ENCODE measurements at places on chromosomes 12 and 14. TPM values are rescaled to one million over a fixed set of nuclear protein-coding genes. Genes with fewer than 3 reads are reported as not detected.

DNA sequence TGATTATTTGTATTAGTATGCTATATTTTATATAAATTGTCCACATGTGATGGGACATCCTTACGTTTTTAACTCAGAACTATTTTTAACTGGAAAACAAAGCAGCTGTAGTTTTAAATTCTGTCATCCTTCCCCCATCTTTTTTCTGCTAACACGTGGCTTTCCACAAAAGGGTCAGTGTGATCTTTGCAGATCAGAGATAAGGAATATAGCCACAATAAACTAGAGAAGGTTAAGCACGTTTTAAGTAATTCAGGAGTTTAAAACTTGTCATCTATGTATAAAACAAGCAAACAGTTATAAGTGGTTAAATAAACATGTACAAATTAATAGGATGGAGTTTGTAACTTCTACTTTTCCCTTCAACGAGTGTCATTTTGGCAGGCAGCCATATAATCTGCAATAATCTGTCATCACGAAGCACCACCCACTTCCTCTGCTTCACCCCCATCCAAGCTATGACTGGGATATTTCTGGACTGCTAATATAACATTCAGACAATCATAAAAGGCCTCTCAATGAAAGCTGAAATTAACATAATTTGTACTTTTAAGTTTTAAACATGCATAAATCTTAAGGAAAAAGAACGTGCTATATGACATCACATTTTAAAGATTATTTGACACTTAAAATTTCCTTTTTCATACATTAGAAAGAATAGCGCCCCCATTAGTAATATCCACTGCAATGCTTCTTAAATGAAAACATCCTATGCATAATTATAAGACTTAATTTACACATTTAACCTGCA is 15.3 kb downstream of the TAOK3 start:
- DNase-seq: no peak

GRCh38 chr12:24198070-24198469 is 248.6 kb upstream of the SOX5 start:
- DNase-seq: no peak

DNA sequence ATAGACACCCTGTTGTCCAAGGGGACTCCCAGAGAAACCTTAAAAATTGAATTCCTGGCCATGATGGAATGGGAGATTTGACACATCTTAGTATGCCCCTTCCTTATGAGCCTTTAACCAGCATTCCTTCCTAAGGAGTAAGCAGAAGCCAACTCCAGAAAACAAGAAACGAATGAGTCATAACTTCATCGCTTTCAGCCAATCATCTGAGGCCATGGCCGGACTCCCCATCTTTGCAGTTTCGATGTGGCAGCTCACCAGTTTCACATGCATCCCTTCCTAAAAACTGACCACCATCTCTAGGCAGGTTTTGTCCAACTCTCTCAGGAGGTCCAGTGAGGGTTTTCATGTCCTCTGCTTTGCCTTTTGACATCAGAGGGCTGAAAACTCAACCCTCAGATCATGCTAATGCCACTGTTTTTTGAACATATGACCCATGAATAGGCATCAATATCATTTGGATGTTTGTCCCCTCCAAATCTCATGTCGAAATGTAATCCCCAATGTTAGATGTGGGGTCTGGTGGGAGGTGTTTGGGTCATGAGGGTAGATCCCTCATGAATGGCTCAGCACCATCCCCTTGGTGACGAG is 19.9 kb downstream of the DAAM1 start:
- no peak for DNase-seq

DNA sequence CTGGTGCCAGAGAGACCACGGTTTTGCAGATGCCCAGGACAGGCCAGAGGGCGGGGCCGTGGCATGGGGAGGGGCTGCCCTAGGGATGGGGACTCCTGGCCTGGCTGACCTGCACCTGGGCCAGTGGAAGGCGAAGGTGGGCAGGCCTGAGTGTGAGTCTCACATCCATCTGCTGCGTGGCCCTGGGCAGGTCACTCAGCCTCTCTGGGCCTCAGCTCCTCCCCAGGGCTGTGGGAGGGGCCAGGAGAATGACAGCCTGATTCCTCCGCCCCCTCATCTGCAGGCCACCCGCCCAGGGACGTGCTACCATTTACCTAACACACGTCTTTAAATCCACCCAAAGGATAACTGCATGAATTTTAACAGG is 90.9 kb downstream of the GALNT9 start:
- no peak for DNase-seq

The KLRF1 gene
- 2.5 TPM for polyA plus RNA-seq

The THAP2 gene
- polyA plus RNA-seq: 16.6 TPM
